ENCODE measurements at places on chromosomes 1 and 21.

DNA sequence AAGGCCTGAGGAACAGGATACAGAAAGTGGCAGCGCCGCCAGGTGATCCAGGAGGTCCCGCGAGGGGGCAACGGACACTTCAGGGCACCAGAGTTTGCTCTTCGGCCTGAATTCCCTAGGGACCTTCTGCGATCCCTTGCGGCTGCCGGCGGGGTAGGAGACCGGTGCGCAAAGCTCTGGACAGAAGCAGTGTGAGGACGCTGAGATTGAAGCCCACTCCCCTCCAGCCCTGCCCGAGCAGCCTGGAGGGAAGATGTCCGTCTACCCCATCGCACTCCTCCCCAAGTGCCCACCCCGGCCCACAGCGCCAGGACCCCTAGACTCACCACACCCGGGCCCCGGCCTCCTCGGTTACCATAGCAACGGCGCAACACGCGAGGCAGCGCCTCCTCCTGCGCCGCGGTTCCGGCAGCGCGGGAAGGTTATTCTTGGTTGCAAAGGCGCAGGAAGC, at the start of gene ANKRD45:
TSS of gene ANKRD45 (minus strand) at position 361 of the 451 bp plus-strand sequence. CDS start 10,433 bp downstream, outside the sequence.
- peak; percentile 61 for DNase-seq

DNA sequence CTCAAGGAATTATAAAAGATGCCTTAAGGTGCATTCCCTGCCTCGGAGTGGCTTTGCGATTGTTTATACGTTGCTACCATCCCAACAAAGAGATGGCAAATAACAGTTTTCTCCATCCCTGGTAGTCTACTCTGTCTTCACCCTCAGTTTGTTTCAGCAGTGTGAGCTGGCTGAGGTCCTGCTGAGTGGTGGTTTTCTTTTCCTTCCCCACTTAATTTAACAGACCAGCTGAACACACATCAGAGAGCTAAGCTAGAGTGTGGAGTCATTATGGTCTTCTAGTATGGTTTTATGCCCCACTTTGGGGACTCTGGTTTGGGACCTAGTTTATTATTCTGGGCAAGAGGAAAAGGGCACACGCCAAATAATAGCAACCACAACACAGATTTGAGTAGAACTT, 2.2 kb downstream of the PIGV start:
- DNase-seq: no peak

- DNase-seq: no peak
Measured at GRCh38 chr21:34889676-34890469, 159.2 kb downstream of the RUNX1 start.

DNA sequence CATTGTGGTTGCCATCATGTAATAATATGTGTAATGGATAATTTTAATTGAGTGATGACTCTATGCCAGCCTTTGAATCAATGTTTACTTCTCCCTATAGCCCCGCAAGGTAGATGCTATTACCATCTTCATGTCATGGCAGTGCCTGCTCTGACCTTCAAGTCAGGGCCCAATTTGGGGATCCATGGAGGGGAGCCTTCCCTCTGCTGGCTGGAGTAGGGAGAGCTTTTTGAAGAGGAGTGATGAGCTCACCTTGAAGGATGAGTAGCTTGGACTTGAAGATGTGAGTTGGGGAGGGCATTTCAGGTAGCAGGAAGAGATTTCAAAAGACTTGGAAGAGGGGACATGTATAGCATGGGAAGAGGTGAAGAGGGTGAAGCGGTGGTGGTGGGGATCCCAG, 189.2 kb downstream of the FOXD2 start:
- DNase-seq: no peak

GRCh38 chr1:94514095-94514727, 27.3 kb downstream of the F3 start:
- DNase-seq: no peak

- DNase-seq: no peak
Measured at GRCh38 chr1:153773096-153773921, 1.9 kb upstream of the SLC27A3 start.

DNA sequence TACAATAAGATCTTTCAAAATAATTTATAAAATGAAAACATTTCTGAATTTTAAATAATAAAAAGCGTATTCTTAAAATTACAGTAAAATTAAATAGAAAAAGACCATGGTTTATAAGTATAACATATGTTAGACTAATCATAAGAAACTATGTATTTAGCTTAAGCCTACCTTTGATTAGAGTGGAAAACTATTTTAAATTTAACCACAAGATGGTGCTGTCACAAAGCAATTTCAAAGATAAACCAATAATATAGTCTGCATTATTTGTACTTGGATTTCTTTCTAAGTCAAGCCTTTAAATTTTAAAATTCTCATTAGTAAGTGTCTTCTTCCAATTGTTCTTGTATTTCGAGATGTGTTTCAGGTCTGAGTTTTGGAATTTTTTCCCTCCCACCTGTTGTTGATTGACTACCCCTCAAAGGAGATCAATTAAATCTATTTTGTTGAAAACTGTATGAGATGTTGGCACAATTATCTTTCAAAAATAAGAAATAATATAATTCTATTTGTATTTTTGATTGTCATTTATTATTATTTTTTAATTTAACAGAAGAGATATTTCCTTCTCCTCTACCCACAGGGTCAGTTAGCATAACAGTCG, 459.8 kb downstream of the KCNT2 start:
- peak; percentile 7 for DNase-seq

- DNase-seq: no peak
Measured at GRCh38 chr1:216325946-216326345, 97.3 kb downstream of the USH2A start.

DNA sequence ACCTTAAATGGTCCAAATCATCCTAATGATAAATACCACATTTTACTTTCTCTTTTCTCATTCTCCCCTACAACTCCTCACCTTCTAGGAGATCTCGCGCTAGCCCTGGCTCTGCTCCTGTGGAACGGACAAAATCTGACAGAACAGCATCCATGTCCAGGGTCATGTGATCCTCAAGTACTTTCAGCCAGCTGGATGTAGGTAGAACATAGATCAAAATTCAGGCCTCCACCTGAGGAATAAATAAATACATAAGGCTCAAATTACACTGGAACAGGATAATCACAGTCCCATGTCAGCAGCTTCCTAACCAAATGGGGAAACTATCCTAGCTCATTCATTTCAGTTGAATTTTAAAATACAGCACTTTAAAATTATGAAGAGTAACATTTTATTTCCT, 33.2 kb downstream of the OTUD7B start:
- no peak for DNase-seq

- DNase-seq: no peak
Measured at GRCh38 chr1:166166698-166167571, at the start of gene FAM78B. Gene FAM78B (minus strand): TSS chr1:166167001. CDS start chr1:166166248, 753 bp downstream.

- no peak for DNase-seq
Measured at GRCh38 chr1:160406131-160406968, 6.0 kb downstream of the VANGL2 start.

GRCh38 chr1:97114842-97115241, 393.3 kb downstream of the PTBP2 start:
- no peak for DNase-seq

GRCh38 chr1:36867575-36867974, 166.7 kb downstream of the GRIK3 start:
- no peak for DNase-seq

DNA sequence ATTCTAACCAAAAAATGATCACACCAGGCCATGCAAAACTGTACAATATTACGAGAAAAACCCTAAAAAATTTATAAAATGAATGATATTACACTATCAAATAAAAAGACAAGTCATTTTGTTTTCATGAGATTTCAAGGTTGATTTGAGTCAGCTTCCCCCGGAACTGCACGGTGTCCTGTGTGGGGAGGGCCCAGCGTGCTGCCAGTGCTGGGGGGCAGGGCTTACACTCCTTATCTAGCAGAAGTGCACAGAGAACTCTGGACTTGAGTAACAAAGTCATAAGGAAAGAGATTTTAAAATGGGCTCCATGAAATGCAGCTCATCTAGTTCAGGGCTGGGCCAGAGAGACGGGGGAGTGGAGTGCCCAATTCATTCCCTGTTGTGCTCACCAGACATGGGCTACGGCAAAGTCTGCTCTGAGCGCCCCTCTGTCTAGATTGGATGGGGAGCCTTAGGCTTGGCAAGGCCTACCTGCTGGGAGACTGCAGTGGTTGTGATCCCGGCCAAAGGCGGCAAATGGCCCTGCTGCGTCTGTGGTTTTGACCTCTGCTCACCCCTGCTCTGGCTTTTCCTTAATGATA, 50.1 kb downstream of the COQ8A start:
- DNase-seq: no peak
